ENCODE measurements at places on chromosomes 12 and 14.

GRCh38 chr12:115835445-115835844 lies 442.0 kb downstream of the MED13L start:
- no peak for DNase-seq

DNA sequence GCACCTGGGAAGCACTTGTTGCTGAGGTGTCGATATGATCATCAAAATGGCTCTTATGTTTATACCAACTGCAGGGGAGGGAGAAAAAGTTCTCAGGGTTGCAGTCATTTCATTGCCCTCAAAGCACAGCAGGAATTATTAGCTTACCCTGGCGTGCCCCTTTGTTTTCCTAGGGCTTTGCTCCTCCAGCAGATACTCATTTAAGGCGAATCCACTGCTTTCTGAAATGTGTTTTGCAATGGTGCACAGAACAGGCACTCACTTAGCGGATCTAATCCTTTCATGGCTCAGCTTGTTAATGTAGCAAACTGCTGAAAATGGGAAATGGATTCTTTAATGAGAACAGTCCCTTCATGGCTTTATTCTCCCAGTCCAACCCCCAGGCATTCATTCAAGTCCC lies 76.7 kb downstream of the NKX2-1 start:
- no peak for DNase-seq

- no peak for DNase-seq
Observed at GRCh38 chr12:76568130-76568529, 8.6 kb upstream of the OSBPL8 start.

DNA sequence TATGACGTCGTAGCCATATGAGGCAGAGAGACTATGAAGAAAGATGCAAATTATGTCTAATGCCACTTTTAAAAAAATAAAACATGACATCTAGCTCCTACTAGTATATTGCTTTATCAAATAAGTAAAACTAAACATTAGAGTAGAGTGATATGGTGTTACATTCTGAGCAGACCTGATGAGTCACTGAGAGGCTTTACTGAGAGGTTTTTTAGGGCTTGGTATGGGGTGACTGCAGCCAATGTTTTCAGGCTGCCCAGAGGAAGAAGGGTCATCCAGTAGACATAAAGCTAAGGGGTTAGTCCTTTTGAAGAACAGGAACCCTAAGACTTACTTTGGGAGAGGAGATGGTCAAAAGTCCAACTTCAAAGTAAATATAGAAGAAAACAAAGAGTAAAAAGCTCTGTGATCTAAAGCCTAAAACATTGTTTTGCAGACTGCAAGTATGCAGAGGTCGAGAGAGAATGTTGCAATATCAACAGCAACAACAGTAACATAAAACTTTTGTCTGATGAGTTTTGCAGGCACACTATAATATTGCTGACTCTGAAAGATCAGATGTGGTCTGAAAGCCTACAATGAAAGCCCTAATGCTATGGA lies 774.7 kb downstream of the TMTC2 start:
- no peak for DNase-seq

DNA sequence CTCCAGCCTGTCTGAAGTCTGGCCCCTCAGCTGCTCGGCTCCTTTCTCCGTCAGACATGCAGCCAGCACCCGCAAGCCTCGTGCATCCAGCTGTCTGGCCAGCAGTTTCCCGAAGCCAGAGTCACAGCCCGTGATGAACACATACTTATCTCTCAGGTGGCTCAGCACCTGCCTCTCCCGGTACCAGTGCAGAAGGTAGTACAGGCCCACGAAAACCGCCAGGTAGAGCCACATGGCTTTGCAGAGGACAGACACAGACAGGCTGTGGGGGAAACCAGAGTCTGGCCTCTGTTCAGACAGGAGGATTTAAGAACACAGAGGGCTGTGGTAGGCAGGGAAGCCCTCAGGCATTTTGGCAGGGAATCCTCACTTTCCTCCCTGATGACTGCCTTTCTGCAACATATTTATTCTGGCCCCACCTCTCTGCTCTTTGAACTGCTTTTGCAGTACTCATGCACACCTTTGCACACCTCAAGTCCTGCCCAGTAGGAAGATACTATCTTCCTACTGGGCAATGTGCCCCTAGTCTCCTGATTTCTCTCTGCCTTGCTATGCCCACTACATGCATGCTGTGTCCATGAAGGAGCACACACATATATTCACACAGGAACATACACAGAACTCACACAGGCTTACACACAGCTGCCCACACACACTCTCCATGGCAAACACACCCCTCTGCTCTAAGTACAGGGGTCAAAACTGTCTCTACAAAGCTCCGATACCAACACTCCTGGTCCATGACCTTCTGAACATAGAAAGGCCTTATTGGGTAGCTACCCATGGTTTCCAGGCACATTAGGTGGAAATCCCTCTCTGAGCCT lies at the start of gene RDH16:
Gene RDH16 (minus strand): TSS at position 380 of the 824 bp plus-strand sequence. CDS start 146 bp downstream, at position 234.
- no peak for DNase-seq

DNA sequence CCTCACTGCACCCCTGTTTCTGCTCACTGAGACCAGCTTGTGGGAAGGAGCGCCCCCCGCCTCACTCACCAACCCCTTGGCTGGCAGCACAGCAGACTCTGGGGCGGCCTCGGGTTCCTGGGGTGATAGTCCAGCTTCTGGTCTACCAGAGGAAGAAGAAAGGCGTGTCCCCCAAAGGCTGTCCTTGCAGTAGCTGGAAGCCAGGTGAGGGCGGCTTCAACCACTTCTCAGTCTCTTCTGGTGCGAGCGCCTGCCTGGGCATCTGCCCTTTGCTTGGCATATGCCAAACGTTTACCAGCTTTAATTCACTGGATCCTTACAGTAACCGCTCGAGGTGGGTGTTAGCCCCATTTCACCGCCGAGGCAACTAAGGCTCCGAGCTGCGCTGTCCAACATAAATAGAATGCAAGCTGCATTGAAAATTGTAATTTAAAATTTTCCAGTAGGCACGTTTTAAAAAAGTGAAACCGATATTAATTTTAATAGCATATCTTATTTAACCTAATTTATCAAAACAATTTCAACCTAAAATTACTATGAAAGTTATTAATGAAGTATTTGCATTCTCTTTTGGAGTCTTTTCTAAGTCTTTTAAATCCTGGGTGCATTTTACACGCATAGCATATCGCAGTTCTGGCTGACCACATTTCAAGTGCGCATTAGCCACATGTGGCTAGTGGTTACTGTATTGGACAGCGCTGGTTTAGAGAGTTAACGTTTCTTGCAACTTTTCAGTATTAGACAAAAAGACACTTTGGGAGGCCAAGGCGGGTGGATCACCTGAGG lies 872 bp downstream of the FAM177A1 start:
- no peak for DNase-seq

DNA sequence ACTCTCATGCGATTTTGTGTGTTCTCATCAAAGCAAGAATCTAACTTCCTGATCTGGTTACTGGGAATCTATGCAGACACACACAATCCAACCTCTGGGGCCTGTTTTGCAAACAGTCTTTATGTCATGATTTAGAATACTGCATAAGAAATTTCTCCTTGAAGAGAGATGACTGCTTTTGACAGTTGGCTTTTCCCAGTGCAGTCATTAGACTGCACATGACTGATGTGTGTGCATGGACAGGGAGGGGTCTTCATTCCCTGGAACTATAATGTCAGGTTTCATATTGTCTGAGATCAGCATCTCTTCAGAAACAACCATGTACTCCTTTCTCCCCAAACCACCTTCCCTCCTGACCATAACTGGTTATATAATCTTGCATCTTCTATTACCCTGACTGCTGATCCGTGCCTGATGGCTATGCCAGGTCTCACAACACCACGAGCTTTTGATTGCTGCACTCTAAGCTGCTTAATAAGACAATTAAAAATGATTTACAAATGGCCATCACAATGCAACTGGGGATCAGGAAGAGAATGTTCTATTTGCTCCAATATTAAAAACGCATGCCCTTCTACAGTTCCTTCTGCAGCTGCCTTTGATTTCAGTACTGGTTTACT lies 995.4 kb downstream of the NRXN3 start:
- DNase-seq = no peak

- no peak for DNase-seq
Observed at GRCh38 chr14:49924852-49925251, 32.0 kb downstream of the ARF6 start.

DNA sequence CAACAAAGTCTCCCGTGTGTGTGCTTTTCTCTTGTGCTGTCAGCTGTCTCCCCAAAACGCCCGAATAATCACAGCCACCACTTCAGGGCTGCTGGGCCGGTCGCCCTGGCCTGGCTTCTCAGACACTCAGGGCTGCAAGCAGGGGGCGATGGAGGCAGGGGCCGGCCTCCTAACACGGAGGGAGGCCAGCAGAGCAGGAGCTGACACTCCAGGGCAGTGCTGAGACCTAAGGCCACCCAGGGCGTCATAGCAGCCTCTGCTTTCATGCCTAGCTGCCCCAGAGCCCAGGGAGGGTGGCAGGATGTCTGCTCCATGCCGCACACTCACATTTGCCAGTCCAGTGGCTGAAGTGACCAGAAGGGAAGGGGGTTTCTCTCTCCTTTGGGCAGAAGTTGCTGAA lies 25.6 kb downstream of the STX2 start:
- no peak for DNase-seq

DNA sequence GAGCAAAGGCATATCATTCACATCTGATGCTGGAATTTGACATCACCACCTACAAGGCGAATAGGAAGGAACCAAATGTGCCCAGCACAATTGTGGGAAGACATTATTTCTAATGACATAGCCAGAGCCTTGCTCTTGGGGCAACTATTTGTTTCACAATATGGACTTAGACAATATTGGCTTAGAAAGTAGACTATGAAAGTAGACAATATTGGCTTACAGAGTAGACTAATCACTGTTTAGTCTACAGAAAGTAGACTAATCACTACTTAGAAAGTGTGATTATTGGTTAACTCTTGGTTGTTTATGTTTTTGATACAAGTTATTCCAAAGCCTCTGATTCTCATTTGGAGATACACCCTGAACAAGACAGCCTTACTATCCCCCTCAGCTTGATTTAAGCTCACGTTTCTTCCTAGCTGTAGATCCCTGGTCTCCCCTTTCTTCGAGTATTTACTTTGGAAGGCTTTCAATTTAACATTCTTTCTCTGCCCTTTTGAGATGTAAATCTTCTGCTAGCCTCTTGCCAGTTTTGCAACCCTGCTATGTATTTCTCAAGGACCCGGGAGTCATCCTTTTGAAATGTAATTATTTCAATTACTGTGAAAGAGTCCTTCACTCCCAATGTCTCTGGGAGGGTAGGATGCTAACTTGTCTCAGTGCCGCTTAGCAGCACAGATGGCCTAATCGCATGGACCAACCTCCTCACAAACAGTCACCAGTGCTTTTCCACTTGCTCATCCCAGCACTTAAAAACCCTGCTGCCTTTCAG lies 843.2 kb downstream of the GALC start:
- no peak for DNase-seq

- DNase-seq = no peak
Observed at GRCh38 chr12:29589851-29590250, 92.4 kb upstream of the OVCH1 start.

- no peak for DNase-seq
Observed at GRCh38 chr14:83894568-83894967, 1635.4 kb upstream of the FLRT2 start.

DNA sequence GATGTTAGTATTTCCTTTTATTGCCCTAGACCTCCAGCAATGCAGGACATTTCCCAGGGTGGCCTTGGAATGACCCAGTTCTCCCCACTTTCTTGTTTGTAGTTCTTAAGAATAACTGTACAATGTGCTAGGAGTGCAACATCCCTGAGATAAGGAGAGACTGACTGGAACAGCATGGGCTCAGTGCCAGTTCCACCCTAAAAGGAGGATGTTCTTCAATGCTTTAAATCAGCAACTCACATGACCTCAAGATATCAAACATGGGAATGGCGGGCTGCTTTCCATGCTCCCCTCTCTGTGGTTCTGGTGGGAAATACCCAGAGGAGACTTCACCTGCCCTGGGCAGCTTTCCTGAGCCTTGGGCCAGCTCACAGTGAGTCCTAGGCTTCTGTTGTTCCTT lies 766.9 kb upstream of the FBXO33 start:
- no peak for DNase-seq

- no peak for DNase-seq
Observed at GRCh38 chr14:95993768-95994592, 45.2 kb upstream of the C14orf132 start.

- no peak for DNase-seq
Observed at GRCh38 chr12:117067016-117067415, 32.2 kb downstream of the TESC start.

- DNase-seq = no peak
Observed at GRCh38 chr12:10408842-10409241, 715 bp downstream of the KLRC4 start.

- no peak for DNase-seq
Observed at GRCh38 chr14:73757381-73757780, 43.2 kb upstream of the PNMA1 start.

DNA sequence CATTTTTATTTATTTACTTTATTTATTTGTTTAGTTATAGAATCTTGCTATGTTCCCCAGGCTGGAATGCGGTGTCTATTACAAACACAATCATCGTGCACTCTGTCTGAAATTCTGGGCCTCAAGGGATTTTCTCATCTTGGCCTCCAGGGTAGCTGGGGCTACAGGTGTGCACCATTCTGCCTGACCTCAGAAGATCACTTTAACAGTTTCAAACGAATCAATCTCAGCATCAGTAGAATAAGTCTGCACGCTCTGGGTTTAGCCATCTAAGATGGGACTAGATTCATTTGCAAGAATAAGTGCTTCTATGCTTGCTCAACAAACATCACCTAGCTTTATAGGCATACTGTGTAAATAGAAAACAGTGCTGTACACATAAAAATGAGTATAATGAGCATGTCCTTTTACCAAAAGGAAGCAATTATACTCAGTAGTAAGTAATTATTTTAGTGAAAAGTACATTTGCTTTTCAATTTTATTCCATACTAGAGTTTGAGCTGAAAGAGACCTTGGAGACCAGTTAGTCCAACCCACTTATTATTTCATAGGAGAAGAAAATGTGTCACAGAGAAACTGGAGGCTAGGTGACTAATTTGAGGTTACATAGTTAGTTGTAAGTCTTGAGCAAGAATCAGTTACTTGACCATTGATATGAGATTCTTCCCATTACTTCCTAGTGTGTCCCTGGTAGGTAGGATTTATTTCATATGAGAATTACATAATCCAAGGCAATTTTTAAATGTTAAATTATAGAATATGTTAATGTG lies 456.5 kb upstream of the LMO3 start:
- no peak for DNase-seq

All from stimulated activated CD8-positive, alpha-beta memory T cell treated with anti-CD3 and anti-CD28 coated beads, Interleukin-15, amount 100 ng/mL, for 1 hour (primary cell).